Activated T-helper 1 cell treated with Interleukin-2 at 50 U/mL for 16 hours (primary cell): ENCODE measurements at places on chromosomes 11 and 22.

GRCh38 chr22:31584804-31585160 lies 77.2 kb downstream of the PISD start:
- DNase-seq: no peak

DNA sequence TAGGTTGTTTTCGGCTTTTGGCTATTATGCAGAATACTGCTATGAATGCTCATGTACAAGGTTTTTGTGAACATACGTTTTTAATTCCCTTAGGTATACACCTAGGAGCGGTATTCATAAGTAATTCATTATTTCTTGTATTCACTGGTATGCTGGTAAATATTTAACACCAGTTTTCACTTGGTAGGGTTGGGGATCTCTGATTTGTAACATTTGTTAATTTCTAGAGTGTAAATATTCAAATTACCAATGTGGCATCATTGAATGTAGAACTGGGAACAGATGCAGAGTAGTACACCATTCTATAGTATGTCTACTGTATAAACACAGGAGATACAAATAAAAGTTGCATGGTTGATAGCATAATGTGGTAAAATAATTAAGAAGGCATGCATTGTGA lies 16.3 kb downstream of the GVQW3 start:
- DNase-seq: no peak

GRCh38 chr11:114174712-114175495 lies 115.4 kb downstream of the ZBTB16 start:
- no peak for DNase-seq

DNA sequence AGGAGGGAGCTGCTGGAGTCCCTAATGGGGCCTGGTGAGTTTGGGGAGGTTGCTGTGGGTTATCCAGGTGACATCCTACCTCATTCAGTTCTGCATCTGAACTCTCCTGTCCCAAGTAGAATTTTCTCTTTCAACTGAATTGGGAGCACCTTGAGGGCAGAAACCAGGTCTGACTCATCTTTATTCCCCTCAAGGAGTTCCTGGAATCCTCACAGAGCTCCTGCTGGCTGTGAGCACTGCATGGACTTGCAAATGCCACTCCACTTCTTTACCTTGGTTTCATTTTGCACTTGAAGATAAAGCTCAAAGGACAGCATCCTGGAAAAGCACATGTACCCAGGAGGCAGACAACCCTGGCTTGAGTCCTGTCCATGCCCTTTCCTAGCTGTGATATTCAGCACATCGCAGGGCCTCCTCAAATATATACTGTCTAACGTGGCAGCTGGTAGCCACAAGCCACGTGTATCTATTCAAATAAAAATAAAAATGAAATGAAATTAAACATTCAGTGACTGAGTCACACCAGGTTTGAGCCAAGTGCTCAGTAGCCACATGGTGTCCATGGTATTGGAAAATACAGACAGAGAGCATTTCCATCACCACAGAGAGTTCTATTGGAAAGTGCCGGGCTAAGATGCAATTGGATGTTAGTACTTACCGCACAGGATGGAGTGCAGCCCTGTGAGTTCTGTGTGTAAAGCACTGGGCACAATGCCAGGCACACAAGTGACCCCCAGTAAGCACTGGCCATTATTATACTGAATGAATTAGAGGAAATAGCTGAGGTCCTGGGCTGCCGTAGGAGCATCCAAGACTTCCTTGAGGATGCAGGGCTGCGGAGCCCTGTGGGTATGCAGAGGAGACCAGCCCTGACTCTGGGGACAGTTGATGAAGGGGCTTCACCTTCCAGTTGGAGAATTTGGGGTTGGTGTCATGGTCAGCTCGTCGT lies 149.0 kb downstream of the PKNOX2 start:
- no peak for DNase-seq

DNA sequence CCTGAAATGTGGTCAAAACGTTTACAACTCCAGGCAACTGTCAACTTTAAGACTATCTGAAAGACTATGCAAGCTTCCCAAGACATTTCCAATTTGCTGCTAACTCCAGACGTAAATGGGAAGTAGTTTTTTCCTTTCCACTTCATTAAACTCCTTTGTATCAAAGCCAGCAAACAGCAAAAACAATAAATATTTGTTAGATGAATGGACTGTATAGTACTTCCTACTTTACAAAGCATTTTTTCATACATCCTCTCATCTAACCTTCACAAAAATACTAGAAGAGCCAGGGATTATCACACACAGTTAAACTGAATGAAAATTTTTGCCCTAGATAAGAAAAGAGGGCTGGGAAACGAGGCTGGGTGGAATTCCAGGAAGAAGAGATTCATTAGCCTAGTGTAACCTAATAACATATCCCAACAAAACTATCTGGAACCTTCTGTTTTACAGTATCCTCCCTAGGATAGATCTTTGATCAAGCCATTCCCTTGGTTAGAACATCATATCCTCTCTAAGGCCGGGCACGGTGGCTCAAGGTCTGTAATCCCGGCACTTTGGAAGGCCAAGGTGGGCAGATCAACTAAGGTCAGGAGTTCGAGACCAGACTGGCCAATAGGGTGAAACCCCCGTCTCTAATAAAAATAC lies 10.4 kb downstream of the NUP98 start:
- no peak for DNase-seq

DNA sequence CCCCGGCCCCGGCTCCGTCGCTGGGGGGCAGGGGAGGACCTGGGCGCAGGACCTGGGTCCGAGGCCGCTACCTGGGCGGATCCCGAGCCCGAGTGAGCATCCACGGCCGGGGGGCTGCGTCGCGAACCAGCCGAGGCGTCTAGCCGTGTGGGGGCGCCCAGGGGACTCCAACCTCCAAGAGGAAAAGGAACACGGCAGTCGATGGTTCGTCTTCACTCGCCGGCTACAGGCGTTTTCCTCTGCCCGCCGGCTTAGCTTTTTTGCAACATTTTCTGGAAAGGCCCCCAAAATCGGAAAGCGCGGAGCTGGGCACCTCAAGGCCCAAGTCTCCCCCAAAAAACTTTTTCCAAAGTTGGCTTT lies 666 bp downstream of the PDGFB start:
- DNase-seq: no peak

DNA sequence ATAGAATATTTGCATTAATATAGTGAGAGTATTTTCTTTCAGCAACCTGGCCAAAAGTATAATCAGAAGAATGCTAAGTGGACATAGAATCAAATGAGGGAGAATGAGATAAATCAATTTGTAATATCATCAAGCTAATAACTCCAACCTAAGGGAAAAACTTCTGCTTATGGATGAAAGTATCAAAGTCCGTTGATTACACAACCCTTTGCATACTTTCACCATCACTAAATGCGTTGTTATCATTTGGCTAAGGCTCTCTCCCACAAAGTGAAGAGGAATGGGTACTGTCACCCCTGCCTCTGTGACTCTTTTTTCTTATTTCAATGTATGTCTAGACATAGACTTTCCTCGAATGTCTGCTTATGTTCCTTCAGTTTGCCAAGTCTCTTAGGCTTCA lies 16.4 kb upstream of the CASP4 start:
- no peak for DNase-seq

DNA sequence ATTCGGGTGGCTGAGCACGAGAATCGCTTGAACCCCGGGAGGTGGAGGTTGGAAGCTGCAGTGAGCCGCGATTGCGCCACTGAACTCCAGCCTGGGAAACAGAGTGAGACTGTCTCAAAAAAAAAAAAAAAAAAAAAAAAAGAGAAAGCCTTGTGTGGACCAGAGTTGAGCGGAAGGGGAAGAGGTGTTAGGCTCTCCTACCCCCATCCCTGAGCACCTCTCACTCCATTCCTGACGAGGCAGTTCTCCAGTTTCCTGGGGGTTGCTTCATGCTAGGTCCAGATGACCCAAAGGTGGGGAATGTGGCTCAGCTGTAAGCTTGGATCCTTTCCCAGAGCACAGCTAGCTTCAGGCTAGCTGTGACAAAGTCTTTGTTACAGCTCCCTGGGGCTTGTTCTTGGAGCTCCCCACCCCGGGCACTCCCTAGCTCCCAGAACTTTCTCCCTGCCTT lies 8.8 kb upstream of the DNAL4 start:
- DNase-seq: no peak
